Stimulated activated CD4-positive, alpha-beta T cell treated with anti-CD3 and anti-CD28 coated beads, TNF-alpha, amount 100 ng/mL, for 48 hours (primary cell): ENCODE measurements at places on chromosomes 1 and 21.

DNA sequence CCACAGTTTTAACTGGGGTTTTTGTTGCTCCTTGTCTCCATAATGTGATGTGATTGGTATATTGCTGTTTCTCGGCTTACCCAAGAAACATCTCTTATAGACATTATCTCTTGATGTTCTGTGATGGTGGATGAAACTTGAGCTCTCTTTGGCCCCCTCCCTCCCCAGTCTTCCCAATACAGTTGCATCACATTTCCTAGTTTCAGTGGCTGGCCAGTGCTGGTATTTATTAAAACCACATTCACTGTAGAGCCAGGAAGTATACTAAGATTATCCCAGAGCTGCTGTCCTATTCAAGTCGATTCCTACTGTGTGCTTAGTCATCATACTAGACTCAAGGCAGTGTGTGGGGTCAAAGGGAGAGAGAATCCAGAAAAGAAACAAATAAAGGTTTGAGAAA, 244.4 kb downstream of the KAZN start:
- no peak for DNase-seq

DNA sequence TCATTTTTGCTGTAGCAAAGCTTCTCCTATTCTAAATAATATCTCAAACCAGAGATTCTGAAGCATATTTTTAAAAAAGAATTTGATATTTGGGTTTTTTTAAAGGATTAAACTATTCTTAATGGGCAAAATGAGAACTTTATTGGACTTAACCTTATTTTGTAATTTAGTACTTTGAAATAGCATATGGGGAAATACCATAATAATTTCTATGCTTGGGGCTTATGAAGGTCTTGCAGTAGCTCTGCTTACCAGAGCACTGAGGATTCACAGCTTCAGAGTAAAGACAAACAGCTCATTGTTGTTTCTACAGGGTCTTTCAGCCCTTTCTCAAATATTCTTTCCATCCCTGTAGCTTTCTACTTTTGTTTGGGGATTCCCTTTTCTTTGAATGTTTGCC, 111.2 kb upstream of the ZNF648 start:
- no peak for DNase-seq

- no peak for DNase-seq
These were observed 656.9 kb downstream of the PTPRU start for GRCh38 chr1:29893046-29893723.

DNA sequence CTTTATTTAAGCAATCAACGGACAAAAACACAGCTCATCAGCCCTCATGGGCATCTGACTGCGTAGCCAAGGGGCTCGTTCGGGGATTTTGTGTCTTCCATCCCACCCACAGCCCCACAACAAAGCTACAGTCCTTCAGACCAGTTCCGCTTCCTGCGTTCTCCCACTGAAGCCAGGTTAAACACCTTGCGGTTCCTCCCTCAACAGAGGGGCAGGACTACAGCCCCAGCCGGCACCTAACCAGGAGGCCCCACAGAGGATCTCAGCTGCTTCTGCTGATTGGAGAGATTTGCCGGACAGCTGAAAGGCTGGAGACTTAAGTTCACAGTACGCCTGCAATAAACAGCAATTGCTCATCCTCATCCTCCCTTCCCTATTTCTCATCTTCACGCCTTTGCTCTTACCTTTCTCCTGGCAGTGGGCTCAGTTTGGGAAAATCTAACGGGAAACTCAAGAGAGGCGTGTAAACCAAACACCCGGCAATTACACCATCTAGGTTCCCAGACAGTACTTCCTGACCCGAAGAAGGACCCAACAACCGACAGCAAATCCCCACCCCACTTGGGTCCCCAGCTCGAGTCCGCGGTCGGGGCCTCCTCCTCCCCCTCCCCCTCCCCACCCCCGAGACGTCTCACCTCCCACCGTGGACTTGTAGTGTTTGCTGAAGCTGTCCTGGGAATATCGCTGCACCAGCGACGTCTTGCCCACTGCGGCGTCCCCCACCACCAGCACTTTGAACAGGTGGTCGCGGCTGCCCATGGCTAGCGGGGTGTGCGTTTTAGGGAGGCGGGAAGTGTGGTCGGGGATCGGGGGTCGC, 876 bp downstream of the RAB29 start:
- no peak for DNase-seq

- no peak for DNase-seq
These were observed 15.9 kb downstream of the PSEN2 start for GRCh38 chr1:226886122-226886901.
